Thyroid gland (tissue), 4 donors: ENCODE measurements at places on chromosomes 1 and 21.

- DNase-seq = no peak
- H3K4me3 ChIP-seq = no peak overlapping the region
- peaks cover 1% of the 10 kb centered on the region for H3K36me3 ChIP-seq
- no peaks in the 10 kb centered on the region for H3K27me3 ChIP-seq
Observed at GRCh38 chr1:205172729-205173366, 38.7 kb downstream of the DSTYK start.

DNA sequence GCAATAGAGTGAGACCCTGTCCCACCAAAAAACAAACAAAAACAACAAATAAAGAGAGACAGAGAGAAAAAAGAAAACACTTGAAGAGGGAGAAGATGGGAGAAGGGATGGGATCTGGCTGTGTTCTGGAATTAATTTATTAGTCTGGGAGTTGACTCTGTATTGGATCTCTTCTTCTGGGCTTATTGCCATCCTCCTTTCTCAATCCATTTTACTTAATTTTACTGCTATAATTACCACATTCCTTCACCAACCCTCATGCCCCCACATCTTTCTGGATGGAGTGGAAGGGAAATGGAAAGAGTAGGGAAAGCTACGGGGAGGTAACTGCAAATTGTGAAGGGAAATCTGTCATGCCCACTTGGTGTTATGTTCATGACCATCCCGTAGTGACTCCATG is 42.9 kb downstream of the FMN2 start:
- no peak for DNase-seq
- no peaks in the 10 kb centered on the region for H3K27me3 ChIP-seq
- H3K36me3 ChIP-seq = no peaks in the 10 kb centered on the region
- H3K27ac ChIP-seq = no peak overlapping the region
- H3K4me1 ChIP-seq = no peaks in the 10 kb centered on the region

- DNase-seq = no peak
- H3K4me1 ChIP-seq = no peaks in the 10 kb centered on the region
- H3K27me3 ChIP-seq = no peaks in the 10 kb centered on the region
- no peak overlapping the region for H3K27ac ChIP-seq
- H3K4me3 ChIP-seq = no peak overlapping the region
Observed at GRCh38 chr1:116902723-116903383, 6.9 kb upstream of the PTGFRN start.

GRCh38 chr1:211723273-211723672 is 47.9 kb upstream of the NEK2 start:
- no peaks in the 10 kb centered on the region for H3K4me1 ChIP-seq
- H3K36me3 ChIP-seq = no peaks in the 10 kb centered on the region
- no peak for DNase-seq
- no peak overlapping the region for H3K4me3 ChIP-seq

- peak overlapping the region; percentile 18 for H3K27ac ChIP-seq
- no peak for DNase-seq
- H3K4me3 ChIP-seq = no peak overlapping the region
- H3K27me3 ChIP-seq = no peaks in the 10 kb centered on the region
Observed at GRCh38 chr1:81549588-81550127, 251.1 kb upstream of the ADGRL2 start.
